ENCODE measurements at places on chromosomes 16 and 17.

- DNase-seq = peak; percentile 23
Observed at GRCh38 chr17:30229012-30229411, 6.5 kb downstream of the SLC6A4 start.

GRCh38 chr17:48612854-48613691 is 2.0 kb downstream of the HOXB8 start:
- no peak for DNase-seq

GRCh38 chr17:38322156-38322779 is 21.5 kb downstream of the GPR179 start:
- DNase-seq = peak; percentile 37

DNA sequence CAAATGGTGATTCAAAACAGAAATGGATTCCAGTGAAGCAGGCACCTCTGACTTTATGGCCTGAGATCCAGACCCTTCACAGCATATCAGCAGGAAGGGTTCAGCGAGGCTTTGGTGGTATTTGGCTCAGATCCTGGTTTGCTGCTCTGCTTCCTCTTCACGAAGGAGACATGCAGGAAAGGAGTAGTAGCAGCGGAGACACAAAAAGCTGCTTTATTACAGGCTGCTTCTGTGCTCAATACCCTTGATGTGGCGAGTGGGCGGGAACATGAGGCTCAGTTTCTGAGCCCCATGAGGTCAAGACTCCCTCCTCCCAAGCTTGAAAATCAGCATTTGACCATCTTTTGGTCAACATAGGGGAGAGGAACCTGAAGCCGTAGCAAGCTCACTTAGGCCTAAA is 213.3 kb upstream of the AXIN2 start:
- DNase-seq = peak; percentile 18

DNA sequence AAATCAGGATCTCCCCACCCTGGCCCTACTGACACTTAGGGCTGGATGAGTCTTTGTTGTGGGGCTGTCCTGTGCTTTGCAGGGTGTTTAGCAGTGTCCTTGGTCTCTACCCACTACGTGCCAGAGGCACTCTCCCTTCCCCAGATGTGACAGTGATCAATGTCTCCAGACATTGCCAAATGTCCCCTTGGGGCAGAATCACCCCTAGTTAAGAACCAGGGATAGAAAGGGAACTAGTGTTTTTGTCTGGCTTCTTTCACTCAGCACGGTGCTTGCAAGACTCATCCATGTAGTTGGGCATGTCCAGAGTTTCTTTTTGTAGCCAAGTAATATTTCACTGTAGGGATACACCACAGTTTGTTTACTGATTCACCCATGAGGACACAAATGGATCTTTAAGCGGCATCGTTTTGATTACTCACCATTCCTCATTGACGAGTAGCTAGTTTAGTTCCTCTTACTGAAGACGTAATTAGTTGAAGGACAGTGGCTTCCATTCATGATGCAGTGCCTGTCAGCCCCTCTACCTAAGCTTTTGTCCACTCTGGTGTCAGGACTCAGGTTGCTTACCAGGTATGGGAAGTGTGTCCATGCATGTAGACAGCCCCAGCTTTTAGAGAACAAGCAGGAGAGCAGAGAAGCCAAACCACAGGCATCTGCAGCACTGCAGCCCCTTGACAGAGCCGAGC is 26.0 kb upstream of the ITGB4 start:
- peak; percentile 22 for DNase-seq

- DNase-seq = no peak
Observed at GRCh38 chr17:1640329-1641064, 5.0 kb downstream of the SCARF1 start.
